Non-pigmented ciliary epithelial cell (primary cell): ENCODE measurements at places on chromosomes 2 and 18.
A peak's percentile ranks its signal among the peaks of the same experiment; 100 is the strongest.

DNA sequence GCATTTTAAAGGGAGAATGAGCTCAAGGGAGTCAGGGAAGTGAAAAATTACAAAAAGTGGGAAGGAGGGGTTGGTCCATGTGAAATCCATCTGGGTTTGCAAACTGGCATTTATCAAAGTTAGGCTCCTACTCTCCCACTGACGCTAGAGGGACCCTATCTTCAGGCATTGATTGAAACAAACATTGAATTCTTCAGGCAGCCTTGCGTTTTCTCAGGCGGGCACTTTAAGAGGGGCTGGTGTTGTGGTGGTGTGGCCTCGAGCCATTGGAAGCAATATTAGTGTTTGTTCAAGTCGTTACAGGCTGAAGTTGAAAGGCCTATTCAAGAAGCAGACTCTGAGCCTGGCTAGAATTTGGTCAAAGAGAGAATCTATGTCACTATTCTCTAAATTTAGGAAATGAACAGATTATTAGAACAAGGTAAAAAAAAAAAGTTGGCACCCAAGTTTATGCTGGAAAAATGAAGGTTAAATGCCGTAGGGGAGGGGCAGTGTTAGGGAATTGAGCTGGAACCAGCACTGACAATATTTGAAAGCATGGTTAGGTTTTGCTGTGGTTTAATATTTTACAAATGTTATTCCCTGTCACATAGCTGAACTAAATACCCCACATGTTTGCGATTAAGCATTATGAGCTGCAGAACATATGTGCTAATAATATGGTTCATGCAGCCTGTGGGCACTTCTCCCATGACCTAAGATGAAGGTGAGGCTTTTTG, 36.8 kb downstream of the STON1 start:
- no peak for DNase-seq

GRCh38 chr2:3807853-3808252, 104.5 kb downstream of the DCDC2C start:
- no peak for DNase-seq

- DNase-seq, result peak; percentile 3
These were observed 23.7 kb upstream of the MYO5B start for GRCh38 chr18:50218432-50219197.

DNA sequence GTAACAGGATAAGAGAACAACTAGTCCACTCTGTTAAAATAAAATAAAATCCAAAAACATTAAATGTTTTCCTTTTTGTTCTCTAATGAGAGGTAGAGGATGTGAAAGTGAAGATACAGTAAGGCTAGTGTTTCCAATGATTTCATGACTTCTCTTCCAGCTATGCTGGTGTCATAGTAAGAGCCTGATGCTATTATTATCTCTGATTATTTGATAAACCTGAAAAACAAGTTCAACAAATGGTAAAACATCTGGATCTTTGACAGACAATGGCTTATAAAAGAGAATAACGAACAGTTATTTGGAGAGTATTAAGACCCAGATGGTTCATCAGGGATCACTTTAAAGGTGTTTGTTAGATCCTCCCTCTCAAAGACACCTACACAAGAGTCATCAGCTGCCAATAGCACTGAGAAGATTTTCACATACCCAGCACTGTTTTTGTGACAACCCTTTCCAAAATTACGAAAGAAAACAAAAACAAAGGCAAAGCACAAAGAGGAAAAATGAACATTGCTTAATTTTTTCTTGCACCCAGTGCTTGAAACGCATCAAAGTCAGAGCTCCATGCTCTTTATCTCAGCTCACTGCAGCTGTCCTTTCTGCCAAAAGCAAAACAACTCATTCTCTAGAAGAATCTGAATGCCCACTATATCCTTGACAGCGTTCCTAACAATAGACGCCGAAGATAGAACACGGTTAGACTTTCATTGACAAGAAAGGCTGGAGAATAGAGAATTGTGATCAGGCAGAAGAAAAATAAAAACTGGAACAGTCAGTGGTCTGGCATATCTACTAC, 168.6 kb downstream of the SLC8A1 start:
- DNase-seq, result no peak

DNA sequence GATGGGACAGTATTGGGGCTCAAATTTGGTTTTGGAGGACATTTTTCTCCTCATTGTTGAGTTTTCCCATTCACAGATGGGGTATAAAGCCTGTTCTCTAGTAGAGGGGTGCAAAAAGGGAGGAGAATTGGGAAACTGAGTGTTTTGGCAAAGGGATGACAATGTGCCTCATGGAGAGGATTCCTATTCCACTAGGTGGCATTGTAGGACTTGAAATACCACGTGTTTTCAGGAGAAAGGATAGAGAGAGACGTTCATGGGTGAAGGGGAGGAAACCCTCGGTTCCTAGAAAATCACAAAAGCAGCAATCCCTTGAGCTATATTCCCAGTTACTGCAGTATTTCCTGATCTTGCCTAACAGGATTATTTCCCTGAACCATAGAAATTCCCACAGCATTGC, 113.7 kb upstream of the SRD5A2 start:
- no peak for DNase-seq

DNA sequence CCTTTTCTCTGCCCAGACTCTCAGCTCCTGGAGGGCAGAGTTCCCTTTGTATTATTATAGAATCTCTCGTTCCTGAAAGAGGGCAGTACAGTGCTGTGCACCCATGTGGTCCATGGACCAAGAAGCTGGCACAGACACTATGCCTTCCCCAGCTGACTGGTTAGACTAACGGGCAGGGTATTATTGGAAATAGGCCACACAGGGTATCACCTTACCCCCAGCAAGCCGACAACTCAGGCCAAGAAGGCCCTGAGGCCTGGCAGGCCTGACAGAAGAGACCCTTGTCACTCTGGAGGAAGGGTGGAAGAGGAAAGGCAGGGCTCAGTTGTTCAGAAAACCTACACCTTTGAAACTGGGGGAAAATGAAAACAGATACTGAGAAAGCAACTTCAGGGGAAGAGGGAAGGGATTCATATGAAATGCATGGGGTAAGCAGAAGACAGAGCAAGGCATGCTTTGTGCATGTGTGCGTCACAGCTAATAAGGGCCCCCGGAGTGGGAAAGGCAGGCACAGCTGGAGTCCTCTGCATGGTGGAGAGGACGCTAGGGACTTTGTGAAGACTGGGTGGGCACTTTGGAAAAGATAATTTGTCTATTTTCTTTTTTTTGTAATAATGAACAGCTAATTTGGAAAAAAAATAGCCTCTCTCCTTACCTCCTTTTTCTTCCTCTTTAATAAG, 476.8 kb upstream of the CELF4 start:
- DNase-seq, result no peak

DNA sequence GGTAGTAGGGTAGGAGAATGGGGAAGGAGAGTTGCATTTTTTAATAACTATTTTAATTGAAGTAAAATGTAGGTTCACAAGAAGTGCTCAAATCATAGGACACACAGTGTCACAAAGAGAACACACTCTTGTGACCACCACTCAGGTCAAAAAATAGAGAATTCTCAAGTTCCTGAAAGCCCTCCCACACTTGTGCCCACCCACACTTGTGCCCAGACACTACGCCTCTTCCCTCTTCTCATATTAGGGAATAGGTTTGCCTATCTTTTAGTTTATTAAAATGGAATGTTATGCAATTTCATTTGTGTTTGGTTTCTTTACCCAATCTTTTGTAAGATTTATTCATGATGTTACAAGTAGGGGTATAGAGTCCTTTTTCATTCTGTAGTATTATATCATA, 67.2 kb downstream of the UGGT1 start:
- DNase-seq, result no peak
